ENCODE measurements at places on chromosomes 12 and 14.

GRCh38 chr14:64465831-64466554, 694 bp downstream of the AKAP5 start:
- DNase-seq, result no peak

DNA sequence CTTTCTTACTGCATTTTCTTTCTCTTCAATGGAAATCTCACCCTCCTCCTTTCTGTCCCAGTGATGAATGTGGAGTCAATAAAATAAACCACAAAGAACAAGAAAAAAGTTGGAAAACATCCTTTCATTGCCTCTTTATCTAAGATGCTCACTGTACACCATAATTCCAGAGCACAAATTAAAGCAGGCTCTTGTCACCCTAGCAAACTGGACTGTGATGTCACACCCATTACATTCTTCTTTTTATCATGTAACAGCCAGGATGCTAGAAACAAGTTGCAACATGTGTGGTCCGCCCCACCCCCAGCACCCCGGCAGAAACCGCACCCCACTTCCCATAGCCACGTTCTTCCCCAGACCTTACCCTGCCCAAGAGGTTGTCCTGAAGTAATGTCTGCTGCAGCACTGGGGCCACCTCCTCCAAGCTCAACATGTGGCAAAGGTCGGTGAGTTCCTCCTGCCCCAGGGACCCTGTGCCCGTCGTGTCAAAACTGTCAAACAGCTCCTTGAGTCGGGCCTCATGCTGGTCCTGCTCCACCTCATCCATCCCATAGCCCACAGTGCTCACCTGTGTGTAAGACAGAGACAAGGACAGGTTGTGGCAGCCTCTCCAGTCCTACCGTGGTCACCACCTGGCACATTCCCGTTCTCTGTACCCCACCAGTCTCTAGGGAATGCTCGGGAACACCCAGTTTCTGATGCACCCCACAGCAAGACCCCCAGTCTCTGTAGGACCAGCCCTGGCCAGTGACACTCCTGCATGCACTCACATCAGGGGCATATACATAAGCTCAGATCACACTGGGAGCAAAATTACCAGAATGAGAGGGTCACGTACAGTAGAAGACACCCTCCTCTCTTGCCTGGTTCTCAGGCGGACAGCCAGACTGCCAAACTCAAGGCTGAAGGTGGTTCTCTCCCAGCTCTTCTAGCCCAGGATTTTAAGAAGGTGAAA, 9.2 kb downstream of the NIN start:
- peak; percentile 86 for DNase-seq

GRCh38 chr14:78595797-78596196, 425.6 kb downstream of the NRXN3 start:
- DNase-seq, result no peak

- no peak for DNase-seq
These were observed 228.9 kb downstream of the TTC8 start for GRCh38 chr14:89053303-89053702.

- no peak for DNase-seq
These were observed 161.8 kb downstream of the PAH start for GRCh38 chr12:102755266-102755665.

- DNase-seq, result peak; percentile 37
These were observed 682 bp downstream of the KIAA0586 start for GRCh38 chr14:58428118-58428683.

DNA sequence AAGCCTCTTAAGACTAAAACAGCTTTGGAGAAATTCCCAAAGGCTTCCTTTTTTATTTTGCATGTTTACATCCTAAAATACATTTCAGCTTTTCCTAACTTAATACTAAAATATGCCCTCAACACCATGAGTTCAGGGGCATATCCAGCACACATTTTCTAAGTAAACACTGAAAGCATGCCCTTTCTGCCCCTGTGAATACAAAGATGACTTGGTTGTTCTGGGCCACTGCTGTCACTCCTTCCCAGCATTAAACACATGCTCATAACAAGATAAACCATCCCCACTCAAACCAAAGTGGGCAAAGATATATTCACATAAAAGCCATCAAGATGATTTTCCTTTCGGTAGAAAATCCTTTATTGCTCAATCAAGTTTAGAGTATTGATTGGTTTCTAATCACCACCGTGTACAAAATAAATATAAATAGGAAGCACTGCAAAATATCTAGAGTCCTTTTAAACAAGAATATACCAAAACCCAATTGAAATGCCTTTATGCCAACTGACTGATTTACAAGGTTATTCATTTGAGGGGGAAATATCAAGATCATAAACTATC, 1.9 kb downstream of the CCNB1IP1 start:
- no peak for DNase-seq

All from activated CD8-positive, alpha-beta T cell treated with anti-CD3 and anti-CD28 coated beads, Interleukin-2, amount 10 ng/mL, durations not matched to agents 7 days and 5 days (primary cell).